Uterus (tissue), 4 donors: ENCODE measurements at places on chromosomes 5 and 9. TPM values are rescaled to one million over a fixed set of nuclear protein-coding genes. Genes with fewer than 3 reads are reported as not detected.

PCDHB7 gene
- total RNA-seq = 4.9 TPM

CCDC180 gene
- total RNA-seq = 6.6 TPM

CD274 gene
- total RNA-seq = 0.90 TPM

PALM2AKAP2 gene
- 2.1 TPM for total RNA-seq

PLPPR1 gene
- 0.41 TPM for total RNA-seq

GFI1B gene
- total RNA-seq = 0.14 TPM
